Keratinocyte (primary cell): ENCODE measurements at places on chromosomes 6 and 20.

- DNase-seq, result no peak
These were observed 107.8 kb downstream of the DST start for GRCh38 chr6:56534680-56535419.

DNA sequence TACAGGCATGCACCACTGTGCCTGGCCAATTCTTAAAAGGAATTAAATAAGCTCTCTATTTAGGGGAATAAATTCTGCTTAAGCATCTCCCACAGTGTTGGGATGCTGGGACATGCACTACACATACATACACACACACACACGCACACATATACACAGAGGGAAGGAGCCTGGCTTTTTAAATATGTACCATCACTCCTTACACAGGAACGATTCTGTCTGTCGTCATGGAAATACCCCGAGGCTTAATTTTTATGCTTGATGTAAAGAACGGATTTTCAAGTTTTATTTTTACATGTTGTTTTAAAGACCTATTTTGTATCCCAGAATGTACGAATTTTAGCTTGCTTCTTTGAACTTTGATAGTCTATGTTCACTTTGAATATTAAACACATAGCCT lies 95.3 kb downstream of the CD109 start:
- DNase-seq, result no peak

GRCh38 chr20:2342243-2342642 lies 38.5 kb upstream of the TGM6 start:
- no peak for DNase-seq

- DNase-seq, result no peak
These were observed 606.0 kb downstream of the DHX35 start for GRCh38 chr20:39568109-39568508.

- no peak for DNase-seq
These were observed 219.5 kb downstream of the BTBD9 start for GRCh38 chr6:38420207-38420606.

GRCh38 chr20:63519668-63520503 lies 679 bp upstream of the PPDPF start:
- no peak for DNase-seq

GRCh38 chr20:49909499-49910339 lies 5.6 kb downstream of the SPATA2 start:
- DNase-seq, result no peak

- DNase-seq, result no peak
These were observed 198.7 kb upstream of the MYLIP start for GRCh38 chr6:15930207-15930606.

DNA sequence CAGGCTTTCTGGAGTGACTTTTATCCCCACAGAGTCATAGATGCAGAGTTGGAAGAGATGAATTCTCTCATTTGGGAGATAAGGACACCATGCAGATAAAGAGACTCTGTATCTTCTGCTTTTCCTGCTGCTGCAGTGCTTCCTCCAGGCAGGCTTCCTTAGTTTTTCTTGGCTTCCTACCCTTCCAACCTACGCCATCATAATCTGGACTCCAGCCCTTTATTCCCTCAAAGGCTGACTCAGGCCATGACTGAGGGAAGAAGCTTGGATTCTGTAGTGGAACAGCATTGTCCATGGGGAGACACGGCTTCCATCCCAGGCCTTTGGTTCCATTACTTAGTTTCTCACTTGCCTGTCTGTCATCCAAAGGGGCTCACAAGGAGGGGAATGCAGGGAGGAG lies 6.5 kb upstream of the RNF24 start:
- no peak for DNase-seq

DNA sequence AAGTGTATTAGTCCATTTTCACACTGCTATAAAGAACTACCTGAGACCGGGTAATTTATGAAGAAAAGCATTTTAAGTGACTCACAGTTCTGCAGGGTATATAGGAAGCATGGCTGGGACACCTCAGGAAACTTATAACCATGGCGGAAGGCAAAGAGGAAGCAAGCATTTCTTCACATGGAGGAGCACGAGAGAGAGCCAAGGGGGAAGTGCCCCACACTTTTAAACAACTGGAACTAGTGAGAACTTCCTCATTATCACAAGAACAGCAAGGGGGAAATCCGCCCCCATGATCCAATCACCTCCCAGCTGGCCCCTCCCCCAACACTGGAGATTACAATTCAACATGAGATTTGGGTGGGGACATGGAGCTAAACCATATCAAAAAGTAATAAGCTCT lies 28.3 kb upstream of the B3GAT2 start:
- DNase-seq, result no peak
